Substantia nigra (tissue), 51 donors: ENCODE measurements at places on chromosomes 2 and 18.

GRCh38 chr18:12858991-12859390 lies 25.0 kb downstream of the PTPN2 start:
- DNase-seq = no peak

- no peak for DNase-seq
Observed at GRCh38 chr2:68157002-68157401, 686 bp upstream of the PNO1 start.

DNA sequence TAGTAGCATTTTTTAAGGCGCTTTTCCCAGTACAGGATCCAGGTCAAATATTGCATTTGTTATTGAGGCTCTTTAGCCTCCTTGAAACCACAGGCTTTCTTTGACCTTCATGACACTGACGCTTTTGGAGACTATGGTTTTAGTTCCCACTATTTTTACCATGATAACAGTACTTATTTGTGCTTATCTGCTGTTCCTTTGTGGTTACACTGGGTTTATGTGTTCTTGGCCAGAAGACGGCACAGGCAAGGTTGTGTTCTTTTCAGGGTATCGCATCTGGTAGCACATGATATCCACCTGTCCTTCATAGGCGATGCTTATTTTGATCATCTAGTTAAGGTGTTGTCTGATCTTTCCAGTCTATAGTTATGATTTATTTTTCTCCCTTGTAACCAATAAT lies 16.8 kb upstream of the MBOAT2 start:
- DNase-seq = no peak

GRCh38 chr2:106584304-106584954 lies 97.3 kb downstream of the CD8B2 start:
- DNase-seq = no peak

GRCh38 chr2:58045580-58046334 lies 849 bp upstream of the VRK2 start:
- DNase-seq = no peak

GRCh38 chr2:233553366-233553765 lies 13.2 kb downstream of the USP40 start:
- no peak for DNase-seq

GRCh38 chr18:45626330-45627203 lies 11.3 kb downstream of the SLC14A2 start:
- DNase-seq = no peak

GRCh38 chr18:56373601-56374000 lies 264.8 kb downstream of the TXNL1 start:
- DNase-seq = no peak

GRCh38 chr18:9869715-9870430 lies 15.9 kb upstream of the TXNDC2 start:
- DNase-seq = no peak

- no peak for DNase-seq
Observed at GRCh38 chr18:49723648-49724180, 89.6 kb downstream of the ACAA2 start.

GRCh38 chr2:42332575-42332974 lies 28.4 kb downstream of the COX7A2L start:
- no peak for DNase-seq

DNA sequence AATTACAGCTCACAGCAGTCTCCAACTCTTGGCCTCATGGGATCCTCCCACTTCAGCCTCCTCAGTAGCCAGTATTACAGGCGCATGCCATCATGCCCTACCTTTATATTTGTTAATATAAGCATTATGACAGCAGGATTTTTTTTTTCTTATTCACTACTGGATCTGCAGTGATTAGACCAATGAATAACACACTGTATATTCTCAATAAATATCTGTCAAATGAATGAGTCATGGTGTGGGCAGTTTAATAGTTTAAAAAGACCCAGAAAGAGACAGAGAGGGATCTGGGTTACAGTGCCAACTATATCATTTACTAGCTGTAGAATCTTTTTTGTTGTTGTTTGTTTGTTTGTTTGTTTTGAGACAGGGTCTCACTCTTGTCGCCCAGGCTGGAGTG lies 62.4 kb upstream of the LTBP1 start:
- no peak for DNase-seq

DNA sequence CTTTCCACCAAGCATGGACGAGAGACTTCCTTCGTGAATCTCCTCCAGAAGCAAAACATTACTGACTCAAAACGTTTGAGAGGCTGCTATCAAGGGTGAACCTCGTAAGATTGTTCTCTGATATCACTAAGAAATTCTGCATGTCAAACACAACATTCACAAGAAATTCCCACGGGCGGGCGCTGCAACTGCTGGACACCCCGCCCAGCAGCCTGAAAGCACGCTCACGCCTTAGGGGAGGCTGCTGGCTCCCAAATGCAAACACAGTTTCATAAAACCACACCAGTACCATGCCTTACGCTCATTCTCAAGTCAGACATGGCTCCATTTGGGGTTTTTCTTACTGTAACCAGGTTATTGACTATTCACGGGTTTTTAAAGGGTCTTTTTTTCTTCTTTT lies 39.0 kb downstream of the MBP start:
- DNase-seq = no peak

DNA sequence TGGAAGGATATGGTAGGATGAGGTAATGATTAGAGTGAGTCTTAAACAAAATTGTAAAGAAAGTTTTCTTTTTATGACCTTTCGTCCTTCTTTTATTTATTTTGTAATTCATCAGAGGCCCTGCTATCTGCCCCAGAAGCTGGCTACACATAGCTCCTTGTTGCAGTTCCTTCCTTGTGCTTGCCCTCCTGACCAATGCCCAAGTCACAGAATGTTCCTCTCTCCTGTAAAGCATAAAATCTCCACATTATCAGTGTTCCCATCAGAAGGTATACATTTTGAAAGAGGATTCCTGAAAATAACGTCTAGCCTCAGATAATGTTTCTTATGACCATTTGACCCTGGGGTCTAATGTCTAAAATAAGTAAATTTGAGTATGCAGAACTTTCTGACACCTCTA lies 78.3 kb downstream of the RND3 start:
- no peak for DNase-seq

- no peak for DNase-seq
Observed at GRCh38 chr2:27638037-27638637, 9.3 kb downstream of the GPN1 start.

DNA sequence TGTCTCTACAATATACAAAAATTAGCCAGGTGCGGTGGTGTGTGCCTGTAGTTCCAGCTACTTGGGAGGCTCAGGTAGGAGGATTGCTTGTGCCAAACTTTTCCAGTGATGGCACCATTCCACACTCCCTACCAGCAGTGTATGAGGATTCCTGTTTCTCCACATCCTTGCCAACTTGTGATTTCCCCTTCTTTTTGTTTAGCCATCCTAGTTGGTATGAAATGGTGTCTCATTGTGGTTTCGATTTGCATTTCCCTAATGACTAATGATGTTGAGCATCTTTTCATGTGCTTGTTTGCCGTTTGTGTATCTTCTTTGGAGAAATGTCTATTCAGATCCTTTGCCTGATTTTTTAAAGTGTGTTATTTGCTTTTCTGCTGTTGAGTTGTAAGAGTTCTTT lies 41.0 kb downstream of the EPB41L5 start:
- no peak for DNase-seq

GRCh38 chr2:119219873-119220272 lies 3.8 kb upstream of the STEAP3 start:
- no peak for DNase-seq

DNA sequence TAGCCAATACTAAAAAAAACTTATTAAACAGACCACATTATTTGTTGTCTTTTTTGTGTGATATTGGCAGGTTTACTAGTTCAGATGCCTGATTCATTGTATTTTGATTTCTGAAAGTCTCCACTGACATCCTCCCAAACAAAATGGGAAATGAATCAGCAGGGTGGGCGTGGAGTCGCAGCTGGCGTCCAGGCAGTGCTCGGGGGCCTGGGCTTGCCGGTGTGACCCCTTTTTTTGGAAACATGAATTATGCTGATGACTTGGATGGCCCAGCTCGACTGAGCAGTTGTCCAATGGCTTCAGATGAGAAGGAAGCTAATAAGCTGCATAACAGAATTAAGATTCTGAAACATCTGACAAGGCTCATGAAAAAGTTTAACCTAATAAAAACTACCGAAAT lies 1.7 kb upstream of the KCNG2 start:
- DNase-seq = no peak

GRCh38 chr2:10817413-10817812 lies 4.8 kb upstream of the PDIA6 start:
- no peak for DNase-seq

DNA sequence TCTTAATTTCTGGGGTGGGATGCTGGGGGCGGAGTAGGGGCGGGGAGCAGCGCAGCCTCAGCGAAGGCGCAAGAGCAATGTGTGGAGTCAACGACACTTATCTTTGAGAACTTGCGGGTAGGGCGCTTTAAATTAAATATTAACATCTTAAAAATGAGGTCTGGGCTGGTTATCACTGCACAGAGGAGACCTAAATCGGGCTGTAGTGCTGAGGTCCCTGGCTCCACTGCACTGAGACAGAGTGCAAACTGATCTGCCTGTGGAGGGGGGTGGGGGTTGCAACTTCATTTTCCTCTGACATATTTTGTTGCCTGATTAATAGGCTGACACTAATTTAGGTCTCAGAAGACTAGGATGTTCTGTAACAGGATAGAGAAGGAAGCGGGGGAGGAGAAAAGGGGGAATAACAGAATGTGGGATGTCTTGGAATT lies 253.0 kb upstream of the FANCL start:
- no peak for DNase-seq

DNA sequence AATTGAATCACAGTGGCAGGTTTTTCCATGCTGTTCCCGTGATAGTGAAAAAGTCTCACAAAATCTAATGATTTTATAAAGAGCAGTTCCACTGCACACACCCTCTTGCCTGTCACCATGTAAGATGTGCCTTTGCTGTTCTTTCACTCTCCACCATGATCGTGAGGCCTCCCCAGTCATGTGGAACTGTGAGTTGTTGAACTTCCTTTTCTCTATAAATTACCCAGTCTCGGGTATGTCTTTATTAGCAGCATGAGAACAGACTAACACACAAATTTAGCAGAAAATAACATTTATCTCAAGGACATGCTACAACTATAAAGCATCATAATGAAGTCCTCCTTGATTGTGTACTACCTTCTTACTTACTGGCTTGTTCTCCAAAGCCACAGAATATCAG lies 1526.0 kb downstream of the LRP1B start:
- no peak for DNase-seq

DNA sequence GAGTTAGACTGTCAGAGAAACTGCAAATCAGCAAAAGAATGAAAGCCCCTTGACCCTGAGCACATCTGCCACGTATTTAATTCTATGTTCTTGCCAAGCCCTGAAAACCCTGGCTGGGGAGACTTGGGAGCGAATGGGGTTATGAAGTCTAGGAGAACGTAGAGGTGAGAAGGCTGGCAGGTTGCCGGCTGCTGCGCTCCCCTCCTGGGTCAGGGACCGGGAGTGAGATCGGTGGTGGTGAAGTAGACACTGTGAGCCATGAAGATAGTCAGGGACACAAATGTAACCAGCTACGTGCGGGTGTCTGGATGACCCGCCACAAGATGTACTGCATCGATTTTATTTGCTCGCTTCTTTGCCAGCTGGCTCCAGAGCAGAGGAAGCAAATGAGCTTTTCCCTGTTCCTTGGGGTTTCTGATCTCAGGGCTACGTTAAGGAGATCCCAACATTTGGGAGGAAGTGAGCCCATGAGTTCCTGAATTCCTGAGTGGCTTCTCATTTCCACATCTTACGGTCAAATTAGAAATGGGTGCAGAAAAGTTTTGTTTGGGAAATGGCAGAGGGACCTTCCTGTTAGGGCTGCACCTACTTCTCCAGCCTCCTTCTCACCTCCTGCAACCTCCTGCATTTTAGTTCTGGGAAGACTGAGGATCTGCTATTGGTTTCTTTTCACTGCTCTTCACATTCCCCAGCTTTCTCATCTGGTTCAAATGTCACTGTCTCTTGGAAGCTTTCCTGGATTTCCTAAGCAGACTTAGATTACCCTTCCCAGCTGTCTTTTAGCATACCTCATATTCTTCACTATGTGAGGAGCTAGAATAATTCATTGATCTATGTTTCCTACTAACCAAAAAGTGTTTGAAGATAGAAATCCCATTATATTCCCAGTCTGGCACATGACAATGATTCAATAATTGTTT lies 360.6 kb downstream of the ZNF521 start:
- DNase-seq = no peak
